ENCODE measurements at places on chromosomes 2 and 18.

GRCh38 chr2:286774-287392 is 1.0 kb downstream of the ALKAL2 start:
- DNase-seq, result no peak

DNA sequence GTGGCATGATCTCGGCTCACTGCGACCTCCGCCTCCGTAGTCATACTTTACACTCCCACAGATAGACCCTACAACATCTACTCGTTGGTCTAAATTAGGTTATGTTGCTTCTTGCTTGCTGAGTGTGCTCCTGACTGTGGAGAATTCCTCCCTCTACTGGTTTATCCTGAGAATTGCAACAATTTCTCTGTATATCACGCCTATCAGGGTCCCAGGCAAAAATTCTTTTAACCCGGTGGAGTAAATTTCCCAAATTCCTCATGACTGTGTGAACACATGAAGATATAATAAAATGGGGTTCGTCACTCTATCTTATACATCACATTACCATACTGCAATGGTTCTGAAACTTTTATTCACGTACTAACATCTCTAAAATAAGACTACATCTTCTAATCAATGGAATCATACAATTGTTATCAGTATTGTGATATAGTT is 156.7 kb downstream of the EVA1A start:
- no peak for DNase-seq

DNA sequence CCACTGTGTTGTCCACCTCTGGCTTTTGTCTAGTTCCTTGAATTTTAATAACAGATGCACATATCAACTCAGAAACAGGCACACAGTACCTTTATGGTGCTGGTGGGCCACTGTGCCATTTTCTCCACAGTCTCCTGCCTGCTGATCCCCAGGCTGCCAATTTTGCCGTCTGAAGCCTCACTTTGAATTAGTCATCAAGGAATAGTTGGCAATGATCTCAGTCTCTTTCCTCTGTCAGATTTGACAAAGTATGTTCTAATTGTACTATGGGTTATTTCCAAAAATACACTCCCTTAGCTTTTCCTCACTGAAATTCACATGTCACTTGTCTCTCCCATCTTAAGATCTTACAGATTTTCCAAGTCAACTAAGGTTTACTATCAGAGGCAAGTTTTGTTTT is 140.7 kb downstream of the ZNF516 start:
- no peak for DNase-seq

GRCh38 chr2:121489284-121489683 is 41.4 kb upstream of the RNU4ATAC start:
- DNase-seq, result no peak

Data from activated CD8-positive, alpha-beta memory T cell treated with anti-CD3 and anti-CD28 coated beads for 1 hour (primary cell).